Pancreas (tissue), 10 donors: ENCODE measurements at places on chromosomes 3 and 15.

- no peaks in the 10 kb centered on the region for H3K36me3 ChIP-seq
- no peak for DNase-seq
- H3K4me3 ChIP-seq = no peak overlapping the region
- H3K4me1 ChIP-seq = no peaks in the 10 kb centered on the region
- H3K27ac ChIP-seq = no peak overlapping the region
Observed at GRCh38 chr3:46576-46975, 150.0 kb upstream of the CHL1 start.

DNA sequence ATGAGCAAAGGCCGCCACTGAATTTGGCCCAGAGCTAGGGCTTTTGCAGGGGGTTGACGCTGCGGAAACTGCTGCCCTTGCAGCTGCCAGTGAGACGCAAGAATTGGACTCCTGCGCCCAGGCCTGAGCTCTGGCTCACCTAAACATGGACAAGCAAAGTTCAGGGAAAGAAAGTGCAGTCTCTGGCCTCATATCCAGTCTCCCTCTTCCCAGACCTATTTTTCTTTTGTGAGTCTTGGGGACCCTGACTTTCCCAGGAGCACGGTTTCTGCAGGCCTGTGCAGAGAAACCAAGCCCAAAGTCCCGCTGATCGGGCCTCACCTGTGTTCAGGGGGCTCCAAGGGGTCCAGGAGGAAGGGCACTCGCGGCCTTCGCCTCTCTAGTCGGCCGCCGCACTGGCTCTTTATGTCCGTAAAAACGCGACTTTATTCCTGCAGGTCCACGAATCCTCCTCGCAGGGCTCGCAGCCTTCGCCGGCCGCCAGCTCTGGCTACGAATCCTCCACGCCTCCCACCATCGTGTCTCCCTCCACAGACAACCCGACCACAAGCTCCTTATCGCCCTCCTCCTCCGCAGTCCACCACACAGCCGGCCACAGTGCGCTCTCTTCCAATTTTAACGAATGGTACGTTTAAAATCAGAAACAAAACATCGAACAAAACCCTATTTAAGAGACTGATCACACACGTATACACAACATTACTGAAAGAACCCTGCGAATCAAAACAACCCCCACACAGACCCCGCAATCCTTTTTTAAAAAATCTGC, 3.9 kb downstream of the ZIC1 start:
- no peak for DNase-seq
- no peak overlapping the region for H3K27ac ChIP-seq
- H3K4me3 ChIP-seq = peak overlapping the region; percentile 6
- peaks cover 33% of the 10 kb centered on the region for H3K27me3 ChIP-seq
- H3K4me1 ChIP-seq = no peaks in the 10 kb centered on the region

GRCh38 chr15:95377258-95377852, 953.1 kb upstream of the NR2F2 start:
- H3K27me3 ChIP-seq = no peaks in the 10 kb centered on the region
- no peak overlapping the region for H3K27ac ChIP-seq
- H3K4me3 ChIP-seq = no peak overlapping the region
- no peaks in the 10 kb centered on the region for H3K36me3 ChIP-seq
- no peak for DNase-seq

- DNase-seq = no peak
- H3K4me3 ChIP-seq = no peak overlapping the region
- no peaks in the 10 kb centered on the region for H3K27me3 ChIP-seq
- no peaks in the 10 kb centered on the region for H3K36me3 ChIP-seq
- H3K4me1 ChIP-seq = no peaks in the 10 kb centered on the region
Observed at GRCh38 chr3:195451373-195452015, 8.7 kb upstream of the ACAP2 start.

- DNase-seq = no peak
- H3K4me1 ChIP-seq = no peaks in the 10 kb centered on the region
- no peak overlapping the region for H3K27ac ChIP-seq
Observed at GRCh38 chr15:27828746-27829145, 270.4 kb downstream of the OCA2 start.

- no peak overlapping the region for H3K27ac ChIP-seq
- DNase-seq = no peak
- H3K36me3 ChIP-seq = no peaks in the 10 kb centered on the region
Observed at GRCh38 chr3:128823631-128824030, 55.8 kb upstream of the ACAD9 start.

DNA sequence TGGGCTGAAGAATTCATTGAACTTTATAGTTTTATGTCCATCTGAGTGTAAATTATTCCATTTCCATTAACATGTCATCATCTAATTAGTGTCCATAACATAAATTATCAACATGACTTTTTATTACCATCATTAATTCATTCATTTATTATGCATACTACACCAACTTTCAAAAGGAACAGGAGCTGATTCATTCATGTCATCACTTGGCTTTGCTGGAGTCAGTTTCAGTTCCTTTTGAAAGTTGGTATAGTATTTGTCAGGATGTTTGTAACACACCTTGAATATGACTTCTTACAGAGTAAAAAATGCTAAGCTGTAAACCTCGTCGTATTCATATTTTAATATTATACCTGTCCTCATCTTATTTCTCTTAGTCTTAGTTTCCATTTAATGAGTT, 298.0 kb upstream of the RBMS3 start:
- H3K4me1 ChIP-seq = no peaks in the 10 kb centered on the region
- no peak overlapping the region for H3K4me3 ChIP-seq
- H3K27me3 ChIP-seq = no peaks in the 10 kb centered on the region
- H3K36me3 ChIP-seq = no peaks in the 10 kb centered on the region

DNA sequence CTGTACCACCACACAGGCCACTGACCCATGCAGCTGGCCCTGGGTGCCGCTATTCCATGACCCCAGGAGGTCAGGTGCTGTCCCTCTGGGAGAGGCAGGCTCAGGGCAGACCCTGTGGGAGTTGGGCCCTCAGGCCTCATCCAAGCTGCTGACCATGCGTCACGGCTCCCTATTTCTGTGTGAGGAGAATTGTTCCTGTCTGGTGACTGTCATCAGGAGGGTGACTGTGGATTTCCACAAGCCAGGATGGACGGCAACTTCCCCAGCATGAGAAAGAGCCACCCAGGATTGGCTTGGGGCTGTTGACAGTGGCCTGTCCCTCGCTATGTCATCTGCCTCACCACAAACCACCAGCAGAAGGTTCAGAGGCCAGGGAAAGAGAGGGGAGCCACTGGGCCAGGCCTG, 41.4 kb downstream of the ZDHHC19 start:
- H3K4me3 ChIP-seq = no peak overlapping the region
- H3K27ac ChIP-seq = peak overlapping the region; percentile 39
- no peaks in the 10 kb centered on the region for H3K27me3 ChIP-seq
- no peak for DNase-seq
- no peaks in the 10 kb centered on the region for H3K36me3 ChIP-seq

- H3K27me3 ChIP-seq = no peaks in the 10 kb centered on the region
- H3K27ac ChIP-seq = no peak overlapping the region
- no peaks in the 10 kb centered on the region for H3K4me1 ChIP-seq
- H3K36me3 ChIP-seq = no peaks in the 10 kb centered on the region
Observed at GRCh38 chr3:61964566-61964965, 403.2 kb downstream of the PTPRG start.

DNA sequence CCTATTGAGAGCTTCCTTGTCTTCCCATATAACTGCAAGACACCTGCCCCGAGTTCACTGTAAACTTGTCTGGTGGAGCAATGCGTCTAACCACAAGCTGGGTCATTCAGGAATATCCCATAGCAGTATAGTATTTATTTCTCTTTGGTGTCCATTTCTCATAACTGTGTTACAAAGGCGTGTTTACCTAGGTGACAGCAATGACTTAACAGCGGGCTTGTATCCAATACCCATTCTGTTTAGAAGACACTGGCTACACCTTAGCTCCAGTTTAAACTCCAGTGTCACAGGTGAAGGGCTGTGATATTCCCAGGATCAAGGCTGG, 24.3 kb downstream of the ATP10A start:
- no peaks in the 10 kb centered on the region for H3K36me3 ChIP-seq
- no peak overlapping the region for H3K27ac ChIP-seq
- no peaks in the 10 kb centered on the region for H3K4me1 ChIP-seq
- no peak overlapping the region for H3K4me3 ChIP-seq
- no peak for DNase-seq

DNA sequence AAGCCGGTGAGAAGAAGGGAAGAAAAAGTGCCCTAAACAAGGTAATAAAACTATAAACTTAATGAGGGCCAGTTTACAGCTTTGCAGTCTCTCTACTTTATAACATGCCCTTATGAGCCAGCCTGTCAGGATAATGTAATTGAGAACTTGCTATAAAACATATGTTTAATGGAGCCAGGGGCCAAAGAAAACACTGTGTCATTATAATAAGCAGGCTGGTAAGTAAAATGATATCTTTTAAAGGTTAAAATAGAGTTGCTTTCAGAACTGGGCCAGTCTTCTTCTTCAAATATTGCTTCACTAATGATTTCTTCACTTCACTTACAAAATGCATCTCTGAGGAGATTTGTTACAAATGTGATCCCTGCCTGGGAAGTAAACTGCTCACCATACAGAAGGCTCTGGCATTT, 192.5 kb downstream of the SHOX2 start:
- no peak overlapping the region for H3K4me3 ChIP-seq
- no peaks in the 10 kb centered on the region for H3K4me1 ChIP-seq
- H3K27me3 ChIP-seq = no peaks in the 10 kb centered on the region

DNA sequence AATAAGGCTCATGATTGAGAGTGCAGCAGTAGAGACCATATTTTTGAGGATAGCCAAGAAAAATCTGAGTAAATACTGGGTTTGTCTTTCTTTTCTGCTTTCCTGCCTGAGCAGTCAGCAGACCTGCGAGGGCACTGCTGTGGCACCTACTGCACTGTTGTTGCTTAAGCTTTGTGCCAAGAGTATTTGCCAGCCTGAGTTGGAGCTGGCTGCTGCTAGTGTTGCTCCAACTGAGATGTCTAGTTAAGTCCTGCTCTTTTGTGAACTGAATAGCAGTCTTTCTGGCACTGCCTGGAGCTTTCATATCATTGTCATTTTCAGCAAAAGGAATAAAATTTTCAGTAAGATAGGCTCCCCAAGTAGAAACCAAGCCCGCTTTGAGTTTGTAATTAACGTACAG, 214.5 kb upstream of the P2RY1 start:
- no peaks in the 10 kb centered on the region for H3K36me3 ChIP-seq
- no peaks in the 10 kb centered on the region for H3K27me3 ChIP-seq
- peak overlapping the region; percentile 13 for H3K27ac ChIP-seq
- DNase-seq = no peak
- H3K4me1 ChIP-seq = no peaks in the 10 kb centered on the region

- DNase-seq = no peak
- no peaks in the 10 kb centered on the region for H3K36me3 ChIP-seq
- H3K4me1 ChIP-seq = no peaks in the 10 kb centered on the region
- no peak overlapping the region for H3K27ac ChIP-seq
- H3K27me3 ChIP-seq = no peaks in the 10 kb centered on the region
- no peak overlapping the region for H3K4me3 ChIP-seq
Observed at GRCh38 chr3:11423868-11424267, 151.7 kb downstream of the ATG7 start.

GRCh38 chr15:51737522-51738305, at the start of gene LYSMD2:
LYSMD2 (minus strand) TSS chr15:51737655; CDS start chr15:51737622, 33 bp downstream.
- H3K27me3 ChIP-seq = no peaks in the 10 kb centered on the region
- no peaks in the 10 kb centered on the region for H3K36me3 ChIP-seq

DNA sequence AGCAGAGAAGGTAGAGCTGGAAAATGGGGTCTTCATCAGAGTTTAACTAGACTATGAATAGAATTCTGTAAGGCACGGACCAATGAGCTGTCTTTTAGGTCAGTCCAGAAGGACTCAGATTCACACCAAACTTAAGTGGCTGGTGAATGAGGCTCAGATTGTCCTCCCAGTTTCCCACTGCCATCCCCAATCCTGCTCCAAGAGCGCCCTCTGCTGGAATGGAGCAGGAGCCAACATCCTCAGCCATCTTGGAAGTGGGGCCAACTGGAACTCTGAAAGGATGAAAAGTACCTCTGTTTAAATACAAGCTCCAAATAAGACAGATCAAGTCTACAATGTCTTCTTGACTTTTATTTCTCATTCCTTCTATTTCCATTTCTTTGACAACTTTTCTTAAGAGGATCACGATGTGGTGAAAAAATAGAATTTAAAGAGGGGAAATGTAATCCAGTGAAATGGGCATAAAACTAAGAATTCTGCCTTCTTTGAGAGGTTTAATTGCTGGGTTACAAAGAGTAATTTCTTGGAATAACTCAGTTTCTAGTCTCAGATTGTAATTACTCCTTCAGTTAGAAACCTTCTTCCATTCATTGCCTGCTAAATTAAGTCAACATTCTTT, 217.1 kb upstream of the TPRG1 start:
- DNase-seq = peak; percentile 87
- H3K27me3 ChIP-seq = no peaks in the 10 kb centered on the region
- no peak overlapping the region for H3K27ac ChIP-seq

DNA sequence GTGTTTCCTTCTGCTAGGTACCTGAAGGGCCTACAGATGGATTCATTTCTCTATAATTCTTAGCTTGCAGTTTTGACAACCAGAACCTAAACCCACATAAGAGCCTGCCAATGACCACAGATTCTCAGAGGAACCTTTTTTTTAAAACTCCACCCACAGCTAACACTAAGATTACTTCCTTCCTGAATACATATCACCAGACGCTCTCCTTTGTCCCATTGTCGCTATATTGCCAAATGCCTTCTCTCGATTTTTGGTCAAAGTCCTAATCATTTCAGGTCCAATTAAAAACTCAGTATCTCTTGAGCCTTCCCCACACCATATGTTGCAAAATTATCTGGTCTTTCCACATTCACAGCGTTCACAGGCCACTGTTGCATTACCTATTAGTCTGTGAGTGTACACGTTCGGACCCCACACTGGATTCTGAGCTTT, 12.4 kb downstream of the ZNF710 start:
- H3K4me1 ChIP-seq = peaks cover 11% of the 10 kb centered on the region
- no peaks in the 10 kb centered on the region for H3K27me3 ChIP-seq
- H3K27ac ChIP-seq = no peak overlapping the region
- no peak overlapping the region for H3K4me3 ChIP-seq

DNA sequence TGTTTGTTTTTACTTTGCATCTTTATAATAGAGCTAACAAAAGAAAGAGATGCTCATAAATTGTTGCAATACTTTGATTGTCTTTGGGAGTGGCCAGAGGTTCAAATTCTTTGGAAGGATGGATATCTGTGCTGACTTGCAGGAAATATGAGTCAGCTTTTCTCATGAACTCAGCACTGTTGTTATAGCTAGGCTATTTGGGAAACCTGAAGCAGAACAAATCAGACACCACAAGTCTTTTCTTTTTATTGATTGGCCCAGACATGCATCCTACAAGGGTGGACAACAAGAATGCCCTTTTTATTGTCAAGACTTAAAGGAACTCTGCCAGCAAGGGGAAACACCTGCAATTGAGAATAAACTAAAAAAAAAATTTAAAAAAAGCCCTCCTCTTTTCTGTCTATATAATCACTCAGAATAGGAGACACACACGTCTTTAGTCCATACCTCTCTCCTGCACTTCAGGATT, 4.6 kb upstream of the DENND4A start:
- DNase-seq = no peak
- no peak overlapping the region for H3K4me3 ChIP-seq
- H3K36me3 ChIP-seq = no peaks in the 10 kb centered on the region
- H3K4me1 ChIP-seq = peaks cover 5% of the 10 kb centered on the region

DNA sequence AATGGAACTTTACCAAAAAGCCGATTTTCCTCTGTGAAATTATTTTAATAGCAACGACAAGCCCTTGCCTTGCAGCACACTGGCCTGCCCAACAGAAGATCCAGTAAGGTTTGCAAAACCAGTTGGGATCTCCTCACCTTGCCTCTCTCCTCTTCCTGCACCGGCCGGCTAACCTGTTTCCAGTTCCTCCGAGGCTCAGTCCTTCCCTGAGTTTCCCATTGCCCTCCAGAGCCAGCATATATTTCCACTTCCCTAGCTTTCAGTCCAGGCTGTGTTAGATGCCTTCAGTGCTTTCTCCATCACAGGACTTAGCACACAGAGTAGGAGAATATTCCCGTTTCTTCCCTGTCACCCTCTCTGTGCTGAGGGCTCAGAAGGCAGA, 60.3 kb downstream of the NOX5 start:
- no peaks in the 10 kb centered on the region for H3K27me3 ChIP-seq
- peak overlapping the region; percentile 26 for H3K4me3 ChIP-seq
- H3K36me3 ChIP-seq = no peaks in the 10 kb centered on the region
- H3K4me1 ChIP-seq = no peaks in the 10 kb centered on the region
- H3K27ac ChIP-seq = no peak overlapping the region
